ENCODE measurements at places on chromosomes 5 and 9. TPM values are rescaled to one million over a fixed set of nuclear protein-coding genes. Genes with fewer than 3 reads are reported as not detected.

GRCh38 chr5:14008819-14009311, 64.4 kb upstream of the DNAH5 start:
- DNase-seq: no peak

DNA sequence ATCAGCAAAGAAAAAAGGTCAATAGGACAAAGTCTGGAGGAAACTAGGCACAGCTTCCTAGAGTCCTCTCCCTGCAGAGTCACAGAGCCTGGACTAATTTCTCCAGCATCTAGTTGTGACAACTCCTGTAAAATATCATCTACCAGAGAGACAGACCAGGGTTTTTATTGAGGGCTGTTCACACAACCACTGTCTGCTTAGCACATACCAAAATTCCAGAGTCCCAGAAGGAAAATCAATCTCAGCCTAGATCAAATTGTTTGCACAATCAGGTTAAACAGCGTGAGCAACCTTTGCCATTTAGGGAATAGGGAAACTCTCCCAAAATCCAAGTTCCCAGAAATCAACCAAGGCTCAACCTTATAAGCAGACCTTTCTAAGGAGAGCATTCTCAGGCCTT, 190.3 kb downstream of the SYK start:
- no peak for DNase-seq

DNA sequence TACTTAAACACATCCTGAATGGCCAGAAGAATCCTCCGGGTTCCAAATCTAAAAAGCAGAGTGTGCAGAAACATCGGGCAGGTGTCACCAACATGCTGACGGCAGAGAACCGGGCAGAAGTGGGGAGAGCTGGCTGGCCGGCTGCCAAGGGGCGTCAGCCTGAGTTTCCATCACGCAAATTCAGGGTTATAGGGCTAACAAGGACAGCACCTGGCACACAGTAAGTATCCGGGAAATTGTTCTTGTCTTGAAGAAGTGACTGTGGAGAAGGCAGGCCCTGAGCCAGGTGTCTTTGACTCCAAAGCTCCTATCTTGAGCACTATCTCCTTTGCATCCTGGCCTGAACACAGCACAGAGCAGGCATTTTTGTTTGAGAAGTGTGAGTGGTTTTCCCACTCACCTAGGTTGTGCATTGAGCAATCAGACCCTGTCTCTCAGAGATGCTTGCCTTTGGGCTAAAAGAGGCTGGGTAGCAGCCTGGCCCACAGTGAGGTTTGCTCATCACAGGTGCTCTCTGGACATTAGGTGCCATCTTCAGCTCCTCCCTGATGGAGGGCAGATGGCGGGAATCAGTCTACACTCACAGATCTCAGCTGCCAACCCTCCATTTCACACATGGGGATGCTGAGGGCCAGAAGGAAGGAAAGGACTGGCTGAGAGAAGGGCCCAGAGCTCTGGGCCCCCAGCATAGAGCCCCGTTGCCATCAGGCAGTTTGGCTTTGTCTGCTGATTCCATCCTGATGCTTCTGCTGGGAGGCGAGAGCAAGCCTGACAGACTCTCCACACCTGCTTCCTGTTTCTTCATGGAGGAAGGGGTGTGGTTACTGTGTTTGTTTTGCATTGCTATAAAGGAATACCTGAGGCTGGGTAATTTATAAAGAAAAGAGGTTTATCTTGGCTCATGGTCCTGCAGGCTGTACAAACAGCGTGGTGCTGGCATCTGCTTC, 52.8 kb downstream of the WHRN start:
- DNase-seq: no peak

- DNase-seq: no peak
These were observed 617.6 kb downstream of the EBF1 start for GRCh38 chr5:158482125-158482524.

DNA sequence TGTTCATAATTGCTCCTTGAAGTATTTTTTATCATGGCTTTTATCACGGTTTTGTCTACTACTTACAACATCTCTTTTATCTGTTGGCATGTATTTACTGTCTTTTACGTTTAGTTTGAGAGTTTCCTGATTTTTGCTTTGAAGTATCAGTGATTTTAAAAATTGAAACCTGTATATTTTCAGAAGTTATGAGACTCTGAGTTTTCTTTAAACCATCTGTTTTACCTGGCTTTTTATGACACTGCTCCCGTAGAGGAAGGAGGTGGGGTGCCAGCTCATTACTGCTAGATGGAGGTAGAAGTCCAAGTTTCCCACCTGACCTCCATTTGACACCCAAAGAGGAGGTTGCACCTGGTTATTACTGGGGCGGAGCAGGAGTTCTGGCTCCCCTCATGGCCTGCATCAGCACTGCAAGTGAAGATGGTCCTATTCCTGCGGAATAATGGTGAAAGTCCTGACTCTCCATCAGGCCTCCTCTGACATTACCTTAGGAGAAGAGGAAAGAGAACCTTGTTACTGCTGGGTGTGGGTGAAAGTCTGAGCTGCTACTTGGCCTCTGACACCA, 10.0 kb upstream of the ZNF131 start:
- DNase-seq: no peak

GRCh38 chr5:158701007-158701391, 398.7 kb downstream of the EBF1 start:
- no peak for DNase-seq

GRCh38 chr5:176806137-176806536, 4.2 kb upstream of the UNC5A start:
- no peak for DNase-seq

Gene STK10
- total RNA-seq: 16.6 TPM

Gene GFPT2
- 16.3 TPM for total RNA-seq

Measured in mesothelial cell of epicardium (in vitro differentiated cells).